Kidney tubule cell (primary cell): ENCODE measurements at places on chromosomes 6 and 20.

DNA sequence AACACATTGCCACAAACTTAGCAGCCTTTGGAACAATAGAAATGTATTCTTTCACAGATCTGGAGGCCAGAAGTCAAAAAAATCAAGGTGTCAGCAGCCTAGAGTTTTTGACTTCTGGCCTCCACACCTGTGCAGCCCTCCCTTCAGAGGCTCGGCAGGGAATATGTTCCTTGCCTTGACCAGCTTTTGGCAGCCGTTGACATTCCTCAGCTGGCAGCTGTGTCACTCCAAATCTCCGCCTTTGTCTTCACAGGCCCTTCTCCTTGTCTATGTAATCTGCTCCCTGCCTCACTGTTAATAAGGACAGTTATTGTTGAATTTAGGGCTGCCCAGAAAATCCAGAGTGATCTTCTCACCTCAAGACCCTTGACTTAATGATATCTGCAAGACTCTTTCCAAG, 17.2 kb upstream of the AHI1 start:
- DNase-seq = no peak

- DNase-seq = peak; percentile 17
Observed at GRCh38 chr6:44855562-44856411, 468.3 kb downstream of the CDC5L start.

DNA sequence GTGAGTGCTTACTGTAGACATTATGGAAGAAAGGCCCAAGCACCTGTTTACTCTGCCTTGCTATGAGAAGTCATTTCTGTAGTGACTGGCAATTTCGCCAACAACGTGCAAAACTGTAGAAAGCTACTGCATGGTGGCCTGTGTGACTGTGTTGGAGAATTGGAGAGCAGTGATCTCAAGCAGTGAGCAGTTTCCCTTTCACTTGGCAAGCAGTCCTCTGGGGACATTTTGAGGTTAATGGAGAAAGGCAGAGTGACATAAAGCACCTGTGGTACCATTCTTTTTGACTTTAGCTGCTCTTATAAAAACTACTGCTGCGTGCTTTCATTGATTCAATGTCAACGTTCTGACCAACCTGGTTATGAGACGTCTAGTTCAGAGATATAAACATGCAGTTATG, 382.6 kb upstream of the JAG1 start:
- no peak for DNase-seq

GRCh38 chr6:35154262-35154661, 13.1 kb upstream of the TCP11 start:
- no peak for DNase-seq

GRCh38 chr20:41382791-41383305, 16.2 kb upstream of the EMILIN3 start:
- DNase-seq = no peak

- peak; percentile 95 for DNase-seq
Observed at GRCh38 chr20:47821481-47822100, 36.3 kb upstream of the SULF2 start.

DNA sequence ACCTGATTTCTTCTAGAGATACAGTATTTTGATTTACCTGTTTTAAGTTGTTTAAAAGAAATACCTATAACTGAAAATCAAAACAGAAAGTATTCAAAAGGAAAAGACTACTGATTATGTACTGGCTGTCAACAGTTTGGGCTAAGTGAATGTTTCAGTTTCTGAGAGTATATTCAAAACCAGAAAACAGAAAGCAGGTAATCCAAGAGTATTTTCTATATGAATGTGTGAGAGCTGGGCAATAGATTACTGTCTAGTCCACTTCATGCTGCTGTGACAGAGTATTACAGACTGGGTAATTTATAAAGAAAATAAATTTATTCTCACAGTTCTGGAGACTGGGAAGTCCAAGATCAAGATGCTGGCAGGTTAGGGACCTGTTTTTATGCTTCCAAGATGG, 261.0 kb downstream of the ARHGAP18 start:
- no peak for DNase-seq

DNA sequence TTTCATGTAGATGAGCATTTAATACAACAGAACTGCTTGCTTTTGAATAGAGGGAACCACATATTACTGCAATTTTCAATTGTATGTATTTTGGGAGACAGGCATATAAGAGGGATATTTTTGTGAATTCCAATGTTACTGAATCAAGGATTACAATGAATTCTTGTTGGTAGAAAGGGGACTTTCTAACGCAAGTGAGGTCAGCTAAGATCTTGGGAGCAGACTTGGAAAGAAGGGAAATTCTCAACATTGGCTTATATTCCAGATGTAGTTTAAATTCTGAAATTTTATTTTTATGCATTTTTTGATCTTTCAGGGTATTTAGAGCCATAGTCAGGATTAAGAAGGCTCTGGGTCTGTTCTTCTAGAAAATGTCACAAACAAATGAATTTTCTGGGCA, 43.3 kb upstream of the CTAGE9 start:
- no peak for DNase-seq

GRCh38 chr20:43700627-43701026, 26.2 kb downstream of the GTSF1L start:
- no peak for DNase-seq

DNA sequence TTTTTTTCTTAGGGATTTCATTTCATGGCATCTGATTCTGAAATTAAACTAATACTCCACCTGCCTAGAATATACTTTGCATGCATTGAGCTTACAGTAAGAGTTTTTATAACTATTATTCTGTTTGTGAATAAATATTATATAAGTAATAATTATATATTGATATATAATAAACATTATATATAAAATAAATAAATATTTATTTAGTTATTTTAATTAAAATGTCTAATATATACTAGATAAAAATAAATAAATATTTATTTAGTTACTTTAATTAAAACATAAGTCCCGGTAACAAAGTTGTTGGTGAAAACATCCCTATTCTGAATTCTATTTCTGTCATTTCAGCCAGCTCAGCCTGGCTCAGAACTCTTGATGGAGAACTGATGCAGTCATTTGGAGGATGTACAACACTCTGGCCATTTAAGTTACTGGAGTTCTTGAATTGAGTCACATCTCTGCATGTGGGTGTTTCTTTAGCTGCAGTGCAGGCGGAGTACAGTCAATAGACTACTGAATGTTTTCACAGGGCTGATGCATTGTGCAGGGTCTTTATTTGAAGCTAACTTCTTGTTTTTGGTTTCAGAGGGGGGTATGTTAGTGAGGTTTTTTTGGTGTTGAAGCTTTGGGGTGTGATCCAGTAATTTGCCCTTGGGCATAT, 508.9 kb upstream of the ADGRB3 start:
- no peak for DNase-seq

- no peak for DNase-seq
Observed at GRCh38 chr20:3613821-3614440, 49.3 kb downstream of the GFRA4 start.

DNA sequence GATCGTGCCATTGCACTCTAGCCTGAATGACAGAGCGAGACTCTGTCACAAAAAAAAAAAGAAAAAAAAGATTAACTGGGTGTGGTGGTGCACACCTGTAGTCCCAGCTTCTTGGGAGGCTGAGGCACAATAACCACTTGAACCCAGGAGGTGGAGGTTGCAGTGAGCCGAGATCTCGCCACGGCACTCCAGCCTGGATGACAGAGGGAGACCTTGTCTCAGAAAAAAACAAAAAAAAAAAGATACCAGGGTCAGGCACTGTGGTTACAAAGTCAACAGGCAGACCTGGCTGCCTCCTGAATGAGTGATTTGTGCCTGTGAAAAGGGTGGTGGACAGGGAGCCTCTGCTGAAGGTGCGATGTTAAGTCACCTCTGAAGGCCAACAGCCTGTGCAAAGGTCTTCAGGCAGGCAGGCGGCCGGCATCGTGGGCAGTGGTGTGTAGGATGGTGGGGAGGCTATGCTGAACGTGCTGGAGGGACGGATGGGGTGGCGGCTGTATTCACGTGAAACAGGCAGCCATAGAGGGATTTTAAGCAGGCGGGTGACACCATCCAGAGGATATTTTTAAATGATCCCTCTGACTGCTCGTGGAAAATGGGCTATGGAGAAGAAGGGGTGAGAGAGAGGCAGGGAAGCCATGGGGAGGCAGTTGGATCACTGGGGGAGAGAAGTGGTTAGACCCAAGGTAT, 41.4 kb downstream of the NOL4L start:
- DNase-seq = no peak

DNA sequence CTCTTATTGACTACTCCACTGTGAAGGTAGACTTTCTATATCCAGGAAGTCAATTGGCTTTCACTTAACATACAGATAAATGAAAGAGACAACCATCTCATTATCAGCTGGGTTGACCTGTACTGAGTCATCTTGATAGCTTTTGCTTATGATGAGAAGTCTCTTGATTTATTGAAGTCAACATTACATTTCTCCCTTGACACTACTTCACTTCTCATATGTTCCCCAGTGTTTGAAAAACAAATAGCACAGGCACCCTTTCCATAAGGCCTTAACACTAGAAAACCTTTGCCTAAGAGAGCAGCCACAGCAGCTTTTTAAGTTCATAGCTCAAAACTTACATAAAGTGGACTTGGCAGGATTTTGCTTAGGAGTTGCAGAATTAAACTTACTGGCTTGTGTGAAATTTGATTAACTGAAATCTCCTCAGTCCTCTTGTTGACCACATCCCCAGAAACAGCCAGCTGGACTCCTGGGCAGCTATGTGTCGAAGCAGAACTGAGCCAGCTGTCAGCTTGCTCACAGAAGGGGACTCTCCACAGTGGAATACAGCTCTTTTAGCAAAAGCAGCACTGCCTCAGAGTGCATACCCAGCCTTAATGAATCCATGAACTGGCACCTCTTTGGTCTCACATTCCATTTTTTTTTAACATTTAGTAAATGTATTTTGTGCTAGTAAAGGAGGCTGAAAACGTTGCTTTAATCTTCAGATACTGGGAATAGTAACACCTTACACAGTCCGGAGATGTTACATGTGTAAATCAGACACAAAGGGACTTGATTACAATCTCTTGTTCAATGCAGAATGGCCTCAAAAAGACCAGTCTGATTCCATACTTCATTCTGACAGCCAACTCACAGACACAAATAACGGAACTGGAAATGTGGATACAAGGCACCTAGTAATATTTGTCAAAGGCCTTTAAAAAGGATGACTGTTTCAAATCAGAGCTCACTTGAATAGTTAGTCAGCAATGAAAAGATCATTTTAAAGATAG, 1532.7 kb downstream of the HACE1 start:
- DNase-seq = peak; percentile 0

- DNase-seq = no peak
Observed at GRCh38 chr6:64085126-64085525, 449.5 kb downstream of the PHF3 start.

GRCh38 chr6:9675122-9675521, 739.8 kb downstream of the TFAP2A start:
- DNase-seq = no peak

DNA sequence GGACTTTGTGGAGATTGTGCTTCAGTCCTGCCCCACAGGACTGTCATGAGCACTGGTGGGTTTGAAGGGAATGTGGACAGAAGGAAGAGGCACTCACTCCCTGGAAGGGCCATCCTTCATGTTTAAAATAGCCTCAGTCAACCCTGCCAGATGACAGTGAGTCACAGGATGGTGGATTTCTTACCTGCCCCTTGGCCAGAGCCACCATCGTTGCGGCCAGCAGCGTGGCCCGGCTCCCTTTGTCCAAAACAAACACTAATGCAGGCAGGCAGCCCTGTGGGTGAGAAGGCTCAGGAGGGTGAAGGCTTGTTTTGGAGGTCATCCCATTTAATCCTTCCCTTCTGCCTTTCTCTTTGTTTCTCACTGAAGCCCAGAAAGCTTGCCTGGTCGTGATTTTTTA, 422.7 kb downstream of the CD83 start:
- DNase-seq = peak; percentile 9

DNA sequence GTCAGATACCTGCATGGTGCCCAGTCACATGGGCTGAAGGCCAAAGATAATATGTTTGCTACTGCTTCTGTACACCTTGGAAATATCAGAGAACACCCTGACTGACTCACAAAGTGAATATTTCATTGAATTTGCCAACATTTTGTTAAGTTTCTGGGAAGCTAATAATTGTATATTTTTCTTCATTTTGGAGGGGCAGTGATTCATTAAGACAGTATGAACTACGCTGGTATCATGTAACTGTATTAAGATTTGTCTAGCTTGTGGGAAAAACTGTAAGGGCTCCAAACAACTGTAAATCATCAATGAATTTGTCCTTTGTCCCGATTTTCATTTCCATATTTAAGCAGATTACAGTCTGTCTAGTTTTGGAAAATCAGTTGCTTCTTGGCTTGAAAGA, 102.3 kb upstream of the CCN2 start:
- DNase-seq = no peak

GRCh38 chr20:50284811-50285375, 94.3 kb downstream of the CEBPB start:
- no peak for DNase-seq

DNA sequence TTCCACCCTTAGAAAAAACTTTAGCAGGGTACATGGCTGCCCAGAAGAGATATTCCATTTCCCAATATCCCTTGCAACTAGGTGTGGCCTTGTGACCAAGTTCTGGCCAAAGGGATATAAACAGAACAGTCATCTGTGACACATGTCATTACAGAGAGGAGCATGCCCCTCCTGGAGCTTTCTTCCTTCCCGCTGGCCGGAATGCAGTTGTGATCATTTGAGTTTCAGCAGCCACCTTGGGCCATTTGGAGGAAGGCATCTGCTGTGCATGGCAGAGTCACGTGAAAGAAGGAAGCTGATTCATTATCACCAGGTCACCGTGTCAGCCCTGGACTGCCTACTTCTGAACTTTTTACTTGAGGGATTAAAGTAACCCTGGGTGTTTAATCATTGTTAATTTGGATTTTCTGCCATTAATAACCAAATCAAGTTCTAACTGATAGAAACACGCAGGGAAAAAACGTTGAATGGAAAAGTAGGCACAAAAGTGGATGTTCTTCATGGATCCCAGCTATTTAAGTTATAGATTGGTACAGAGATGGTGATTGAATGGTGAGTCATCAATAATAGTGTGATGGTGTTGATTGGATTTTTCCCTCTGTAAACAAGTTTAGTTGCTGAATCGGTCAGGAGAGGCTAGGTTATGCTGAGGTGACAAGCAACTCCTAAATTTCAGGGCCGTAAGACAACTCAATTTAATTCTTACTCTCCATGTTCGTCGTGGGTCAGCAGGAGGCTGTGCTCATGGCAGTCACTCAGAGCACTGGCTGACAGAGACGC, 80.7 kb upstream of the CCDC167 start:
- peak; percentile 77 for DNase-seq

GRCh38 chr6:10410207-10411050, 4.4 kb downstream of the TFAP2A start:
- no peak for DNase-seq

GRCh38 chr20:19096843-19097242, 115.6 kb upstream of the SLC24A3 start:
- DNase-seq = no peak

DNA sequence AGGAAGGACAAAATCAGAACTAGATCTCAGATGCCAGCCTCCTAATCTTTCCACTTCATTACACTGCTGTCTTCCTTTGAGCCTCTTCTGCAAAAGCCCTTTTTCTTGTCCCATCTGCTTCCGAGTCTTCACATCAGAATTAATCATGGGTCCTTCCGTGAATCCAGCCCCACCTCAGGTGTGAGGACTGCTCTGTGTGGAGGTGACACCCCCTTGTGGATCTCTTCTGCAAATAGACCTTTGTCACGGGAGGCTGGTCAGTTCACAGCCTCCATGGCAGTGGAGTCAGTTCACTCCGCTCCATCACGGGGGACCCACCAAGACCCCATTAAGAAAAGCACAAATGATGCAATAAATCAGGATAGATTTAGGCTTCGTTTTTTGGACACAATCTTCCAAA, 171.1 kb downstream of the ADAT2 start:
- peak; percentile 38 for DNase-seq

- DNase-seq = peak; percentile 9
Observed at GRCh38 chr20:8082025-8082424, 50.0 kb upstream of the PLCB1 start.
